ENCODE measurements at places on chromosomes 7 and 10.

- DNase-seq: no peak
Measured at GRCh38 chr7:5204546-5204945, 14.5 kb downstream of the WIPI2 start.

GRCh38 chr10:1367938-1368841, 312.0 kb downstream of the WDR37 start:
- no peak for DNase-seq

GRCh38 chr7:129831424-129832058, 121.2 kb downstream of the UBE2H start:
- no peak for DNase-seq

GRCh38 chr7:127995156-127995880, 35.9 kb downstream of the LRRC4 start:
- no peak for DNase-seq

GRCh38 chr10:125778556-125778955, 2.9 kb upstream of the MMP21 start:
- no peak for DNase-seq

DNA sequence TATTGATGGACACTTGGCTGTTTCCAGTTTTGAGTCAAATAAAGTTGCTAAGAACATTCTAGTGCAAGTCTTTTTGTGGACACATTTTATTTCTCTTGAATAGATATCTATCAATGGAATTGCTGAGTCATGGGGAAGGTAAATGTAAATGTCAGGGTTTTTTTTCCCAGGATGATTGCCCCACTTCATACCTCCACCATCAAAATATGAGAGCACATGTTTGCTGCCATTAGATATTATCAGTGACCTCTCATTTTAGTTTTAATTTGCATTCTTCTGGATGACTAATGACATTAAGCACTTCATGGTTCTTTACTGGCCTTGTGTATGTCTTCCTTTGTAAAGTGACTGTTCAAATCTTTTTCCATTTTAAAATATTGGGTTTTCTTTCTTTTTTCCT, 45.7 kb downstream of the PAPSS2 start:
- no peak for DNase-seq

DNA sequence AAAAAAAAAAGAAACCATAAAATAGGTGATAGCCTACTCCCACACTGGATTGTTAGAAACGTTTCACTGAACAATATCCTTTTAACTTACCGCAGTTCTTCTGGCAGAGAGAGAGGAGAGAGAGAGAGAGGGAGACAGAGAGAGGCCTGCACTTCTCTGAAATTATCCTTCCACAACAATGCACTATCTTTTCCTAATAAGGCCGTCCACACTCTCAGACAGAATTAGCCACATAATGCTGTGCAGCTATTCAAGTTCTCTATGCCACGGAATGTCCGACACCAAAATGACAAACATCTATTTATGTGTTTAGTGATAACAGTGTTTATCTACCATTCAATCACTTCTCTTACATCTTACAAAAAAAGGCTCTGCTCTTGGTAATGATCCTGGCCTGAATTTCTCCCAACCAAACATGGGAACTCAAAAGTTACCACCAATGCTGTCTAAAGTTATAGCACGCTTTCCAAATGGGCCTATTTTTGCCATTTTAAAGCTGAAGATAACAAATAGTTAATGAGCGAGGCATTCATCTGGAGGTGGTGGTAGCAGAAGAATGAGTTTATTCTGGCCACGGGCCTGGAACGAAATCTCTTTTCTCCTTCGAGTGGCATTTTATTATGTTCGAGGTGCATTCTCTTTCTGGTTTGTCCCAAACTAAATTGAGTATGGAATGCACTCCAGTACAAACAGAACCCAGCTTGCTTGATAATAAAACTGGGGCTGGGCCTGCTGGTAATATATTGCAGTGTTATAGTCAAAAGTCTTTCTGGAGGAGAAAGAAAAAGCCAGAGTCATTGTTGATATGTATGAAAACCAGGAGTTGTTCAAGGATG, 160.2 kb upstream of the SVIL start:
- no peak for DNase-seq

DNA sequence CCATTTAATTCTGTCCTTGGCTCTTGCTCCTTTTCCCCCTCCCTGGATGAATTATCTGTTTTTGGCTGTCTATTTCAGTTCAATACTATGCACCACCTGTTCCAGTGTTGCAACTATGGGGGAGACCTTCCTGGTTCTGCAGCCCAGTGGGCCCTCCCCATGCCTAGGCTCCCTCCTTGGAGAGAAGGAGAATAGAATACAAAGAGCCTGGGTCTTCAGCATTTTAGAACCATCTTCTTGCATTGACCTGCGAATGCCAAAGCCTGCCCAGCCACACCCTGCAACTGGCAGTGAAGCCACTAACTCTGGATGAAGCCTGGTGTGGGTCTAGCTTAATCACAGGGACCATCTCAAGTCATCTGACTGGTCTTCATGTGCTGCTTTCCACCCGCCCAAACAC, 207.1 kb downstream of the HERPUD2 start:
- DNase-seq: no peak

GRCh38 chr10:89346405-89347254, 18.8 kb downstream of the IFIT3 start:
- no peak for DNase-seq

DNA sequence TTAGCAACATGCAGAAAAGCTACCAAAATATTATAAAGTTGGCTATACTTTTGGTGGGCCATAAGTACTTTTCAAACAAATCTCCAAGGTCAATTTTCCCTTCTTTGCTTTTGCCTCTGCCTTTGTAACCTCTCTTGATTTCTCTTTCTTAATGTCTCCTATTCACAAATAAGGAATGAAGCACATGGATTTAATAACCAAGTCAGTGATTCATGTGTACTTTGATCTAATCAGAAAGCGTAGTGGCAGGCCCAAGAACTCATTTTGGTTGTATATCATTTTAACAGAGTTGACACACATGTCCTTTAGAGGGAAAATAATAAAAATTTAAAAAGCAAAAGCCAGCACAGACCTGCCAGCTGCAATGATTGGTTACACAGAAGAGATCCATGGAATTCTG, 93.7 kb downstream of the FZD1 start:
- no peak for DNase-seq

Measured in right forelimb (tissue), 1 donor.